ENCODE measurements at places on chromosomes 1 and 21.

GRCh38 chr21:15060543-15061175 lies 4.1 kb downstream of the NRIP1 start:
- peak; percentile 29 for DNase-seq

GRCh38 chr1:60222360-60223115 lies 149.0 kb upstream of the C1orf87 start:
- DNase-seq = no peak

DNA sequence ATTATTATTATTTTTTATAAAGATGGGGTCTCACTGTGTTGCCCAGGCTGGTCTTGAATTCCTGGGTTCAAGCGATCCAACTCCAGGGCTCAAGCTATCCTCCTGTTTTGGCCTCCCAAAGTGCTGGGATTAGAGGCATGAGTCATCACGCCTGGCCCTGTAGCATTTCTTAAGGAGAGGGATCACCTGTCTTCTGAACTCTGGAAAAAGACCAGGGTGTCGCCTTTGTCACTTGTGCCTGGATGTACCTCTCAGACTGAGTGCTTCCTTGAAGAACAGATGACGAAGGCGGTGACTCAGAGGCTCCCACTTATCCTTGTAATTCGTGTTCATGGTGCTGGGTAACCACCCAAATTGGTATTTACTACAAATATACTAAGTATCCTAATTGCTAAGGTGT lies 2.4 kb upstream of the CGN start:
- no peak for DNase-seq

- no peak for DNase-seq
Measured at GRCh38 chr1:241048622-241049021, 308.4 kb downstream of the RGS7 start.

DNA sequence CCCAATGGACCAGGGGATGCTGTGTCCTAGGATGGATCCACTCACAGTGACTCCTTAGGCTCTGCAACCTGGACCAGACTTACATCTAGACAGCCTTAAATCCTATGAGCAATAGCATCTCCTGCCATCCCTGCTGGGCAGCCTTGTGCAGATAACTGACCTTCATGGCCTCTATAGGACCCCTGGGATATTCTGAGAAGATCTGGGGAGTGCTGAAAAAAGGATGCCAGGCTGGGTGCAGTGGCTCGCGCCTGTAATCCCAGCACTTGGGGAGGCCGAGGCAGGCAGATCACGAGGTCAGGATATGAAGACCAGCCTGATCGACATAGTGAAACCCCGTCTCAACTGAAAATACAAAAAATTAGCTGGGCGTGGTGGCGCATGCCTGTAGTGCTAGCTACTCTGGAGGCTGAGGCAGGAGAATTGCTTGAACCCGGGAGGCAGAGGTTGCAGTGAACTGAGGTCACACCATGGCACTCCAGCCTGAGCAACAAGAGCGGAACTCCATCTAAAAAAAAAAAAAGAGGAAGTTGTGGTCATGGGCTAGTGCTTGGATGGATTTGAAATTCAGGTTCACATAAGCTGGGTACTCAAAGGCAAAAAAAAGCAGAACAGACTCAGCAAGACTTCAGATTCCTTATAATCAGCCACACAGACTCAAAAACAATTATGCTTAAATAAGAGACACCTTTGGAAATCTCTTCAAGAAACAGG lies 10.9 kb upstream of the SH2D1B start:
- DNase-seq = peak; percentile 98

GRCh38 chr21:44312089-44312488 lies 12.2 kb downstream of the PFKL start:
- DNase-seq = no peak

GRCh38 chr21:27802816-27803475 lies 836.1 kb upstream of the ADAMTS5 start:
- peak; percentile 62 for DNase-seq

DNA sequence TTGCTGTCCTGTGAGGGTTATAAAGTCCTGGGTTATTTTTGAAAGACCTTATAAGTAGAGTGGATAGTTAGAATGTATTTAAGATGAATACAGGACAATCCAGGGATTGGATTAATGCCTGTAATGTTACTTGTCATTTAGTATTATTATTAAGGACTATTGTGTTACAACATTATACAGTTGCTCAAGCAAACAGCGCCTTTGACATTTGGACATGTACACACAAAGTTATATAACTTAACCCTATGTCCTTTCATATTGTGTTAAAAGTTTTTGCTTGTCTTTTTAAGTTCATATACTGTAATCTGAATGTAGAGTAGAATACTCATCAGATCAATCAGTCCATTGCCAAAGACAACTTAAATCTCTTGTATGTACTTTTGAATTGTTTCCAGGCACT lies 2.0 kb downstream of the PRKAA2 start:
- no peak for DNase-seq

GRCh38 chr1:167633258-167633944 lies 3.4 kb downstream of the RCSD1 start:
- DNase-seq = no peak

- DNase-seq = no peak
Measured at GRCh38 chr1:16173447-16174260, 17.8 kb upstream of the EPHA2 start.

DNA sequence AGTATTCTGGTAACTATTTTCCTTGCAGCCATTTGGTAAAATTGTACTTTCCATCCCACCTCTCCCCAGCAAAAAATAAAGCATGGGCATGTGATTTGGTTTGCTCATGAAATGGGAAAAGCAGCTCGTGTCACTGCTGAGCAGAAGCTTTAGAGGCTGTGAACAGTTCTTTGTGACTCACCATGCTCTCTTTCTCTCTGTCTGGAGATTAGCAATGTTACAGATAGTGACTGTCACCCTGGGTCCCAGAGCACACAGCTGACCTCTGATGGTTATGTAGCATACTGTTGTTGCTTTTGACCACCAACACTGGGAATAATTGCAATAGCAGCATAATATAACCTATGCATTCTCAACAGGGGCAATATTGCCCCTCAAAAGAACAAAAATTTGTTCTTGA lies 70.6 kb downstream of the RGS2 start:
- DNase-seq = no peak

- no peak for DNase-seq
Measured at GRCh38 chr1:145729196-145729595, 9.9 kb downstream of the CD160 start.

- peak; percentile 93 for DNase-seq
Measured at GRCh38 chr1:28111157-28111556, 22.7 kb upstream of the EYA3 start.

DNA sequence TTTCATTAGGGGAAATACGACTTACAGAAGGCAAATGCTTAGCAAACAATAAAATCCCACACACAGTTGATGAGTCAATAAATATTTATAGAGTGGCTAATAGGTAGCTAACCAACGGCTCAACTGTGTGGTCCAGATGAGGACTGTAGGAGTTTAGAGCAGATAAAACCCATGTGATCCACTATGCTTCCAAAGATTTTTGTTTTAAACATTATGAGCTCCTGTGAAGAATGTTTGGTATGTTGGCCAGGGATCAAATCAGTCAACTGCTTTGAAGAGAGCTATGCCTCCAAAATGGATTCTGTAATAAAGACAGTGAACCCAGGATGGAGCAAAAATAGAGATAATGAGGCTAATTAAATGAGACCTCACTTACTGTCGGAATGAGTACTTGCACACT lies 72.3 kb upstream of the COL11A1 start:
- DNase-seq = no peak

- no peak for DNase-seq
Measured at GRCh38 chr21:45571641-45572040, 29.4 kb upstream of the SLC19A1 start.

DNA sequence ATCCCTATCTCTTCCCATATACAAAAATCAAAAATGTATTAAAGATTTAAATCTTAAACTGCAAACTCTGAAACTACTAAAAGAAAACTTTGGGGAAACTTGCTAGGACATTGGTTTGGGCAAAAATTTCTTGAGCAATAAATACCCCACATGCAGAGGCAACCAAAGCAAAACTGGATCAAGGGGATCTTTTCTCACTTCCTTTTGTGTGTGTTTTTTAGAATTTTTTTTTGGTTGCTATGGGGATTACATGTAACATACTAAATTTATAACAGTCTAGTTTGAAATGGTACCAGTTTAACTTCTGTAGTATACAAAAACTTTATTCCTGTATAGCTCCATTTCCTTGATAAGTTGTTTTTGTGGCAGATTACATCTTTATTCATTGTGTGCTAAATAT lies 16.8 kb downstream of the MAST2 start:
- peak; percentile 86 for DNase-seq

DNA sequence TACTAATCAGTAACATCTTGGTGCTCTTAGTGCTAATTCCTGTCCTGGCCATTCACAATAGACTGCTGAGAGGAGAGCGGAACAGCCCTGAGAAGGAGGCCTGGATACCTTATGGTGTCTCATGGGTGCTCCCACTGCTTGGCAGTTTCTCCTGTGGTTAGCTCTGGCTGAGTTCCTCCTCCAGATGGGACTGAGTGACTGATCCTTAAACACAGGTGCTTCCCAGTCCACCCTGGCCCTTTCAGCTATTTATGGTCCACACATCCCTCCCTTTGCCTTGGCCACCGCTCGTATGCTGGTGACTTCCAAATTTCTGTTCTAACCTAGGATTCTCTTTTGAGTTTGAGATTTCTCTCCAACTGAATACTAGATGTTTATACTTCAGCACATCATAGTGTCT lies 157.0 kb upstream of the CACNA1E start:
- DNase-seq = no peak

- DNase-seq = no peak
Measured at GRCh38 chr1:5296095-5296494, 641.7 kb downstream of the AJAP1 start.

- DNase-seq = no peak
Measured at GRCh38 chr1:184768467-184768866, 13.8 kb upstream of the EDEM3 start.

- no peak for DNase-seq
Measured at GRCh38 chr1:55143684-55144083, 71.5 kb downstream of the USP24 start.

- peak; percentile 73 for DNase-seq
Measured at GRCh38 chr21:35503671-35504070, 454.6 kb upstream of the RUNX1 start.

- no peak for DNase-seq
Measured at GRCh38 chr1:171699531-171699930, 42.3 kb downstream of the VAMP4 start.

DNA sequence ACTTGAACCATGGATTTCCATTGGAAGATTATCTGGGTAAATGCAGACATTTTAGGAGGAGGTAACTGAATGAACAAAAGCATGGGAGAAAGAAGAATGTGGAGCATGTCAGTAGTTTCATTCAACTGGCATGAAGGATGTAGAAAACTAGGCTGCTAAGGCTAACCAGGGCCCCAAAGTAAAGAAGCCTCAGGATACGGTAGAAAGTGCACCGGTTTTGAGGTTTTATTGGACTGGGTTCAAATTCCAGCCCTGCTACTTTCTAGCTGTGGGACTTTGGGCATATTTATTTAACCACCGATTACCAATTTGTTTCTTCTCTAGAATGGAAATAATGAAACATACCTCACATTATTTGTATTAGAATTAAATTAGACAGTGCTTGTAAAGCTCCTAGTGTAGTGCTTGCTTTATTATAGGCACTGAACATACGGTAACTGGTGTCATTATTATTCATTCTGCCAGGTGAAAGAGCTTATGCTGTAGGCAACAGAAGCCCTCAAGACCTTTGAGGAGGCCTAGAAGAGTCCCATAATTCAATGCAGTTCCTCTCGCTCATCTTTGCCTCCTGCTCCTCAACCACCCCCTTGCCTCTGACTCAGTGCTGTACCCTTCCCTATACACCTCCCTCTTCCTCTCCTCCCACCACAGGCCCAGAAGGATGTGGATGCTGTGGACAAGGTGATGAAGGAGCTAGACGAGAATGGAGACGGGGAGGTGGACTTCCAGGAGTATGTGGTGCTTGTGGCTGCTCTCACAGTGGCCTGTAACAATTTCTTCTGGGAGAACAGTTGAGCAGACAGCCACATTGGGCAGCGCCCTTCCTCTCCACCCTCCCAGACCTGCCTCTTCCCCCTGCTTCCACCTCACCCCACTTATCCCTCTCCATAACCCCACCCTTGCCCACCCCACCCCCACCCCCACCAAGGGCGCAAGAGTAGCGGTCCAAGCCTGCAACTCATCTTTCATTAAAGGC lies 2.5 kb upstream of the CHTOP start:
- DNase-seq = no peak

DNA sequence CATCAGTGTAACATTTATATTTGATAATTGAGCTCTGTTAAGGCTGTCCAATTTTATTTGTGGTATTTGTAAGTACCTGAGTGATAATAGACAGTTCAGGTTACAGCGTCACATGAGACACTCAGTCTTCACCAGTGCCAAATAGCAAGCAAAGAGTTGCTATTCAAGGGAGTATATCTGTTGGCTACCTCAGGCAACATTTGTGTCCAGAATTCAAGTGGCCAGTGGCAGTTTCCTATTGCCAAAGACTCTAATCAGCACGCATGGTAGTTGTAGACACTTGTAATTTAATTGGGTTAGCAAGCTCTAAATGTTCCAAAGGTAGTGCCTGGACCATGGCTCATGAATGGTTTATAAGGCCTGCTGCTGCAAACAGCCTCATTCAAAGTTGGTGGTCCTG lies 1524.3 kb upstream of the B3GALT2 start:
- no peak for DNase-seq

GRCh38 chr21:14353726-14354125 lies 29.2 kb downstream of the HSPA13 start:
- no peak for DNase-seq

GRCh38 chr21:36545776-36546511 lies 66.0 kb upstream of the CLDN14 start:
- DNase-seq = no peak

DNA sequence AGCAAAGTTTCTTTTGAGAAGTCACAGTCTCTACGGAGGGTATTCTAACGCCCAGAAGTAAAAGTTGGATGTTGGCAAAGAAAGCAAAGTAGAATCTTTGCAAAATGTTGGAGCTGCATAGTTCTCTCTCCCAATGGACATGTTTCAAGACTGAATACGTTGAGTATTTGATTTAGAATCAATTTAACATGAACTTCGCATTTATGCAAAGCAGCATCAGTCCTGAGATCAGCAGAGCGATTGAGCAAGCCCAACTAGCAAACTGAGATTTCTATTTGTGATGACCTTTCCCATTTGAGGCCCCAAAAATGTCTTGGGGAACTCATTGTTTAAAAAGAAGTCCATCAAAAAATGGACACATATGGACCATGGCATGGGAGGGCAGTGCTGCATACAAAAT lies 8.0 kb downstream of the RUNX1 start:
- no peak for DNase-seq

DNA sequence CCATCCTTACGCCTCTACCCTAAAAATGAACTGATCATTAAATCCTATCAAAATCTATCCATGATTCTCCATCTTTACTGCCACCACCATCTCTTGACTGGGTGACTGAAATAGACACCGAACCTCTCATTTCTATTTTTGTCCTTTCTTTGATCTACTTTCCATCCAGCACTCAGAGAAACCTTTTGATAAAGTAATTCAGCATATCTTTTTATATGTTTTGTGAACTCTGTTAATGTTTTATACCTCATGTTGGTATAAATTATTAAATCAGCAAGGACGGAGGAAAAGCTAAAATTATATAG lies 13.0 kb downstream of the PCNX2 start:
- no peak for DNase-seq

GRCh38 chr1:82110366-82111254 lies 309.9 kb downstream of the ADGRL2 start:
- no peak for DNase-seq

- no peak for DNase-seq
Measured at GRCh38 chr1:160400646-160401486, 502 bp downstream of the VANGL2 start.

GRCh38 chr1:29332204-29332603 lies 95.9 kb downstream of the PTPRU start:
- peak; percentile 50 for DNase-seq

GRCh38 chr1:8025061-8025670 lies 943 bp downstream of the ERRFI1 start:
- no peak for DNase-seq
